SK-N-SH (cell line): ENCODE measurements at places on chromosomes 6 and 20.

GRCh38 chr6:160132776-160133338 is 11.2 kb downstream of the SLC22A1 start:
- no peak overlapping the region for H3K4me3 ChIP-seq
- H3K27ac ChIP-seq: no peak overlapping the region
- no peaks in the 10 kb centered on the region for H3K36me3 ChIP-seq
- DNase-seq: no peak

GRCh38 chr20:59673288-59673997 is 69.1 kb downstream of the PHACTR3 start:
- H3K27me3 ChIP-seq: no peaks in the 10 kb centered on the region
- no peak overlapping the region for H3K27ac ChIP-seq
- no peak overlapping the region for H3K4me3 ChIP-seq

- no peaks in the 10 kb centered on the region for H3K4me1 ChIP-seq
- no peak for DNase-seq
- H3K27me3 ChIP-seq: no peaks in the 10 kb centered on the region
- H3K4me3 ChIP-seq: no peak overlapping the region
Measured at GRCh38 chr20:37796733-37797132, 102.9 kb downstream of the CTNNBL1 start.

DNA sequence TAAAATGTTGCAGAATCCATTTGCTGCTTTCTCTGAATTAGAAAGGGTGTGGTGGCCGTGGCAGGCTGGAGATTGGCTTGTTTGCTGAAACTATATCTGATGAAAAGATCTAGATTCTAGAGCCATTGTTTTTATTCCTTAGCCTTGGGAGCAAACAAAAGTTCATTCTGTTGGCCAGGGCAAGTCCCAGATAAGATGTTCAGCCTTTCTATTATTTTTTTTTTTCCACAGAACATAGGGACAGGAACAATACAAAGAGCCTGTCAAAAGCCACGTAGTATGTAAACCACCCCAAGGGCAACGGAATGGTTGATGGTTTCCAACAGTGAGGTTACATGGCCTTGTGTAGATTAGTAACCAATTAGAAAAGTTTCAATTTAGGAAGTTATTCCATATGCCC is 119.9 kb upstream of the SLC22A16 start:
- no peaks in the 10 kb centered on the region for H3K36me3 ChIP-seq
- no peak overlapping the region for H3K27ac ChIP-seq
- DNase-seq: no peak
- no peaks in the 10 kb centered on the region for H3K27me3 ChIP-seq
- H3K4me3 ChIP-seq: no peak overlapping the region

DNA sequence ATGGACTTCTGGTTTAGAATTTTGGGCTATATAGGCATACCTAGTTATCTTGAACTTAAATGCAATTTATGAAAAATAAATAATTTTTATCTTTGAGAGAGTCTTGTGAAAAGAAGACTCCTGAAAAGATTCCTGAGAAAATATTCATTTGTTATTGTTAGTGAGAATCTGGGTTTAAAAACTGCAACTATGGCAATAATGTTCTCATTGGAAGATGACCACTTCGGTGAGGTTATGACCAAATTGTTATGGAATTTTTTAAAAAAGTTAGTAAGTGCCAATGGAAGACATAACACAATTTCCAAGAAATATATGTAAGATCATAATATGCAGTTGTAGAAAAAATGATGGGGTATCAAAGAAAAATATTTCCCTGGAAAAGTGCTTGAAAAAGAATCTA is 46.3 kb downstream of the GRIK2 start:
- H3K27ac ChIP-seq: no peak overlapping the region
- H3K36me3 ChIP-seq: no peaks in the 10 kb centered on the region
- no peak for DNase-seq
- H3K4me3 ChIP-seq: no peak overlapping the region
- no peaks in the 10 kb centered on the region; the same call in 1 of the 2 replicates for H3K27me3 ChIP-seq

DNA sequence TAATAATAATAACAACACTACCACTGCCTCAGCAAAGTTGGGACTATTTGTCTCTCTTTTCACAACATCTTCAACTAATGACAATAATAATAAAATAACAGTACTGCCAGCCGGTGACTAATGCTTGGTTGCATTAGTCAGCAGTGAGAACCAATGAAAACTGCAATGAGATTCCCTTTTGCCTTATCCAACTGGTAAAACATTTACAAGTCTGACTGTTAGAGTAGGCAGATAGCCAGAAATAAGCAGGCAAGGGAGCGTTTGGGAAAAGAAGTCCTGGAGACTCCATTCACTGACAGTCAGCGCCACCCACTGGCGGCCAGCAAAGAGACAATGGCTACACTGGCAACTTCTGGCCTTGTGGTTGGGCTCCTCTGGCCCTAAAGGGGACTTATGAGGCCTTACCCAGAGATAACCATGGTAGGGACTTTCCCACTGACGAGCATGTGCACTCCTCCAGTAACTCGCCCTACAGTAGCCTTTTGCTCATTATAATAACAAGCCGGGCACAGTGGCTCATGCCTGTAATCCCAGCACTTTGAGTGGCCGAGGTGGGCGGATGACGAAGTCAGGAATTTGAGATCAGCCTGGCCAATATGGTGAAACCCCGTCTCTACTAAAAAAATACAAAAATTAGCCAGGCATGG is 3.4 kb upstream of the NSFL1C start:
- no peaks in the 10 kb centered on the region for H3K27me3 ChIP-seq
- peak; percentile 63 for DNase-seq
- H3K27ac ChIP-seq: peak overlapping the region; percentile 68
- no peak overlapping the region; the same call in 1 of the 2 replicates for H3K4me3 ChIP-seq
- no peaks in the 10 kb centered on the region for H3K36me3 ChIP-seq

GRCh38 chr20:34544109-34544796 is 14.3 kb upstream of the MAP1LC3A start:
- peaks cover 28% of the 10 kb centered on the region for H3K36me3 ChIP-seq
- no peaks in the 10 kb centered on the region for H3K4me1 ChIP-seq
- no peaks in the 10 kb centered on the region for H3K27me3 ChIP-seq
- no peak overlapping the region for H3K27ac ChIP-seq
- no peak overlapping the region for H3K4me3 ChIP-seq

GRCh38 chr6:7311917-7312615 is 933 bp downstream of the SSR1 start:
- no peak for DNase-seq
- peaks cover 25% of the 10 kb centered on the region for H3K36me3 ChIP-seq
- H3K27ac ChIP-seq: peak overlapping the region; percentile 97

GRCh38 chr20:13821876-13822275 is 37.0 kb downstream of the NDUFAF5 start:
- H3K27ac ChIP-seq: no peak overlapping the region
- no peak for DNase-seq
- peaks cover 20% of the 10 kb centered on the region for H3K36me3 ChIP-seq
- no peaks in the 10 kb centered on the region for H3K4me1 ChIP-seq

GRCh38 chr20:35434085-35435005 is 3.7 kb downstream of the GDF5 start:
- H3K4me1 ChIP-seq: 0 out of 2 replicates have a peak, but pooled peaks cover 3% of the 10 kb centered on the region
- H3K27me3 ChIP-seq: no peaks in the 10 kb centered on the region
- no peaks in the 10 kb centered on the region for H3K36me3 ChIP-seq
- no peak overlapping the region for H3K4me3 ChIP-seq

GRCh38 chr6:62891065-62891647 is 320.1 kb upstream of the FKBP1C start:
- H3K4me3 ChIP-seq: no peak overlapping the region; the same call in 1 of the 2 replicates
- no peak overlapping the region for H3K27ac ChIP-seq
- no peaks in the 10 kb centered on the region for H3K36me3 ChIP-seq
- no peaks in the 10 kb centered on the region for H3K27me3 ChIP-seq

DNA sequence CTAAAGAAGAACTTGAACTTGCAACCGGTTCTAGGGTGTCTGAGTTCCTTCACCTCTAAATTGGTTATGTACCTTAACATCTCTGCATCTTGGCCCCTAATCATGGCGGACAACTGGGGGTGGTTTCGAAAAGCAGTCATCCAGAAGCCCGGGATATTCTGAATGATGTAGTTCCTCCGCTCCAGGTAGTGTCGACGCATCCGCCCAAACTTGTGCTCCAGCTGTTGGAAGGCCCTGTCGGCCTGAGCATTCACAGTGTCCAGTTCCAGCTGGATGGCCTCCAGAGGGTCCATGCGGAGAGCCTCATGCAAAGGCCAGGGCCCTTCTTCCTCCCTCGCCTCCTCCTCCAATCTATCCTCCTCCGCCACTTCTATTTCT is 887 bp downstream of the TSPYL1 start:
- peaks cover 20% of the 10 kb centered on the region for H3K36me3 ChIP-seq
- H3K27me3 ChIP-seq: no peaks in the 10 kb centered on the region
- peaks cover 20% of the 10 kb centered on the region for H3K4me1 ChIP-seq
- DNase-seq: peak; percentile 44
- peak overlapping the region; percentile 82 for H3K4me3 ChIP-seq

GRCh38 chr20:61847986-61848385 is 217.7 kb downstream of the TAF4 start:
- no peaks in the 10 kb centered on the region for H3K27me3 ChIP-seq
- no peaks in the 10 kb centered on the region for H3K4me1 ChIP-seq
- H3K36me3 ChIP-seq: no peaks in the 10 kb centered on the region
- no peak overlapping the region for H3K4me3 ChIP-seq
- DNase-seq: no peak

GRCh38 chr20:48538058-48538825 is 289.6 kb downstream of the PREX1 start:
- H3K27me3 ChIP-seq: no peaks in the 10 kb centered on the region
- H3K4me3 ChIP-seq: no peak overlapping the region
- DNase-seq: no peak

GRCh38 chr6:149140137-149140909 is 177.2 kb upstream of the TAB2 start:
- DNase-seq: no peak
- H3K4me3 ChIP-seq: no peak overlapping the region
- H3K4me1 ChIP-seq: peaks cover under 1% of the 10 kb centered on the region
- H3K27ac ChIP-seq: no peak overlapping the region
- H3K27me3 ChIP-seq: no peaks in the 10 kb centered on the region

DNA sequence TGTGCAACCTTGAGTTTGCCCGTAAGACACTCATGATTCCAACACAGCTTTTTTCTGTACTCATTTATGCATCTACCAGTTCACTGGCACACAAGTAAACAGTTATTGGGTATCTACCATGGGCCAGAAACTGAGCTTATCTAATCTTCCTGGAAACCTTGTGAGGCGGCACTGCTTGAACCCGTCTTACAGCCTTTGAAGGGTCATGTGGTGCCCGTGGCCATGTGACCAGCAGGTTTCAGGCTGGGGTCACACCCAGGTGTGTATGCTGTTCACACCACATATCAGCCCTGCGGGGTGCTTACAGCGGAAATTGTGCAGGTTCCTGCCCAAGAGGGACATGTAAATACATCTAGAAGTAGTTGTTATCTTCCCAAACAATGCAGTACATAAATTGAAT is 6.1 kb downstream of the THBD start:
- no peaks in the 10 kb centered on the region for H3K36me3 ChIP-seq
- H3K27ac ChIP-seq: no peak overlapping the region
- H3K4me1 ChIP-seq: no peaks in the 10 kb centered on the region
- no peak overlapping the region for H3K4me3 ChIP-seq
- peaks cover 98% of the 10 kb centered on the region for H3K27me3 ChIP-seq

DNA sequence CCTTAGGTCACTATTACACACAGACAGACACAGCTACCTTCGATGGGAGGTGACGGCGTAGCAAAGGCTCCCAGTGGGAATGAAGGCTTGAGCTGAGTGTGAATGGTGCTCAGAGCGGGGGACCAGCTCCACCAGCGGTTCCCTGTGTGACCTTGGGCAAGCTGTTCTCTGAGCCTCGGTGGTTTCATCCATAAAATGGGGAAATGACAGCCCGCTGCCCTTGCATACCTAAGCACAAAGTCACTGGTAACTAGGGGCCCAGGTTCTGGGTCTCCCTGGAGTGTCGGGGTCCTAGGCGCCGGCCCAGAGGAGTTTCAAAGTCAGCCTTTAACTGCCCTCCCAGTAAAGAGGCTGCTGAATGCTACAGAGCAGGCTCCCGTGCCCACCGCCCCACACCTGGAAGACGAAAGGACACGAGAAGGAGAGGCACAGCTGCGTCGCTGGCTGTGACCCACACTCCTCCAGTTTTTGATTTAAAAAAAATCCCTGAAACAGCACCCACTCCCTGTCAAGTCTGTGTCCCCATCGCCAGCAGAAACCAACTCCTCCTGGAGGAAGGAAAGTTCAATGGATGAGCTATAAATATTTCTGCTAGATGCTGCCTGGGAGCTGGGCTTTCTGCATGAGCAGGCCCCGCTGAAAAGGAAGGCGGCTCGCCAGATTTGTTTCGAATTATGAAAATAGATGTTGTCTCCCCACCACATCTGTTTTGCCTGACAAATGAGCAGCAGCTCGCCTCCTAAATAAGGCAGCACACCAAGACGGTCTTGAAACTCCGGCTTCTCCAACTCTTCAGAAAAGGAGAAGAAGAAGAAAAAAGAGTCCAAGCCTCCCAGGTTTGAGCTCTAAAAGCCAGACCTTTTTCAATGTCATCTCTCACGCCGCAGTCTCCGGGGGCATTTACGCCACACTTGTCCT is 27.4 kb downstream of the PMEPA1 start:
- H3K4me1 ChIP-seq: 0 out of 2 replicates have a peak, but pooled peaks cover 14% of the 10 kb centered on the region
- H3K27me3 ChIP-seq: no peaks in the 10 kb centered on the region
- no peak overlapping the region for H3K27ac ChIP-seq
- peak; percentile 57 for DNase-seq

DNA sequence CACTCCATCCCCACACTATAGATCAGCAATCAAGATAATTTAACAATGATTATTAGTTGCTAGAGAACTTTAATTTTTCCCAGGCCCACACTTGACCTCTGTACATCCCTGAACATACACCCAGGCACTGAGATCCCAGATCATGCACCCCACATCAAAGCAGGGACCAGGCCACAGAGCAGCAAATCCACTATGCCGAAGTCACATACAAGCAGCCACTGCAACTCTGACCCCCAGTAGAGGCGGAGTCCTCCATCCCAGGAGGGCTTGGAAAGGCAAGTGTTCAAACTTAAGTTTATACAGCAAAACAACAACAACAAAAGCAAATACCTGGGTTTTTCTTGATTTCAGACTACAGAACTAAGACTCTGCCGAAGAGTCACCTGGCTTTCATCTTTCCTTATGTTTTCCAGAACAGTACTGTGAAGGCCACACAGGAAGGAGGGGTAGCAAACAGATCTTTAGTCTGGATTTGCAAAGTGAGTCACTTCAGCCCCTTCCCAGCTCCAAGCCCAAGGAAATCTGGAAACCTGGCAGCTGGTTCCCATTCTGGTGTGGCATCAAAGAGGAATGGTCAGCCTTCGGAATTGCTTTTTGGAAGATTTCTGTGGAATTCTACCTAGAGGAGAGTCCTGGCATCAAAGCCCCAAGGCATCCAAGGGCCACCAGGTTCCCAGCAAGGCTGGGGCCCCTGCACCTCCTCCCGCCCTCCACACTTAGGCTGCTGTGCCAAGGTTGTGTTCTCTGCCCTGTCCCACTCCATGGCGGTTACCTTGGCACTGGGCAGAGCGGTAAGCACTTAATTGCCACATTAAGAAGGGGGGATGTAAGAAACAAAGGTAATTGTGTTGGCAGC is 7.3 kb downstream of the JAG1 start:
- peak overlapping the region; percentile 72 for H3K27ac ChIP-seq
- DNase-seq: no peak
- H3K4me1 ChIP-seq: peaks cover 2% of the 10 kb centered on the region; the same call in 1 of the 2 replicates
- H3K36me3 ChIP-seq: peaks cover 9% of the 10 kb centered on the region; the same call in 1 of the 2 replicates

- no peak overlapping the region for H3K4me3 ChIP-seq
- H3K27ac ChIP-seq: no peak overlapping the region
Measured at GRCh38 chr6:147621263-147621662, 112.8 kb downstream of the SAMD5 start.
